ENCODE measurements at places on chromosomes 12 and 14.
A peak's percentile ranks its signal among the peaks of the same experiment; 100 is the strongest.

DNA sequence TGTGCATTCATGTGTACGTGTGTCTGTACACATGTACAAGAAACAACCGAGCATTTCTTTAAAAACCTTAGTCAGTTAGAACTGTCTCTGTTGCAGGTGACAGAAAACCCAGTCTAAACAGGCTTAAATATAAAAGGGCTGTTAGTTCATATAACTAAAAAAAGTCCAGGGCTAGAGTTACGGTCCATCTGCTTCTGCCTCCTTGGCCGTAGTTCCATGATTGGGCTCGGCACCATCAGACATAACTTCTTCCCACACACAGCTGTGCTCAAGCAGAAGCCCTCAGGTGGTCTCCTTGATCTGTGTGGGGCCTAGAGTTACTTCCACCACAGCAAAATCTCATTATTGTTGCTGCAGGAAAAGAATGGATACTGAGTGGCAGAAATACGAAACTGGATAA lies 34.6 kb downstream of the CKB start:
- no peak for DNase-seq

DNA sequence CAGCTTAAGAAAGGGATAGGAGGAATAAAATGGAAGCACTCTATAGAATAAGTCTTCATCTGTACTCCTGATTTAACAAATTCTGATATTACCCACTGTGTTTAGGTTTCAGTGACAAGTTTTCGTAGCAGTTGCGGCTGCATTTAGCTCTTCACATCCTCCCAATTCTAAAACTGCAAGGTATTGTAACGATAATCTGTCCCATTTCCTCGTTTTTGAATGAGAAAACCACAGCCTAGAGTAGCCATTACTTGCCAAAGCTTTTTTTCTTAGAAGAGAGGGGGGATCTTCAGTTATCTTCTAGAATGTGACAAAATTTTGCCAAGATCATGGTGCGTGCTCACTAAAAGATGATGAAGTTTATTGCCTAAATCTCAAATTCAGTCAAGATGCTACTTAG lies 155.8 kb downstream of the PDE3A start:
- no peak for DNase-seq

- peak; percentile 83 for DNase-seq
These were observed 264.3 kb upstream of the FOXN3 start for GRCh38 chr14:89681086-89682018.

- DNase-seq: no peak
These were observed 160.9 kb downstream of the KCNC2 start for GRCh38 chr12:75048767-75049166.

DNA sequence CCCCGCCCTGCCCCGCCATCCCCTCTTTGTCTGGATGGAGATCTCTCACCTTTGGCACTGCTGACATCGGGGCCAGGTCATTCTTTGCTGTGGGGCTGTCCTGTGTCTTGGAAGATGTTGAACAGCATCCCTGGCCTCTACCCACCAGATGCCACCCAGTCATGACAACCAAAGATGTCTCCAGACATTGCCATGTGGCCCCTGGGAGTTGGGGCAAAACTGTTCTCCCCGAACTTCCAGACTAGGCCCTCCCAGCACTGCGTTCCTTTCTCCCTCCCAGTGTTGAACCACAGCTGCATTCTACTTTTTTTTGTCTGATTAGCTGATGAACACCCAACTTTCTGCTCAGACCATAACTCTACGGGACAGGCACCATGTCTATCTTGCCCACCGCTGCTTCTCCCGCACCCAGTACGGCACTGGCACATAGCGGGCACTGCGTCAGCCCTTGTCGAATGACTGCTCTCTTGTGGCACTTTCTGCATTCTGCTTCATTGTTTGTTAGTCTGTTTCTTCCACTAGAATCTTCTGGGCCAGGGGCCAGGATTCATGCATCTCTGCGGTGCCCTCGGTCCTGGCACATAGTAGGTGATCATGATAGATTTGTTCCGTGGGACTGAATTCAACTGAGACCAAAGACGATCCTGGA lies 13.1 kb upstream of the MYL2 start:
- no peak for DNase-seq

- no peak for DNase-seq
These were observed 68.6 kb upstream of the SYT1 start for GRCh38 chr12:78795934-78796445.

DNA sequence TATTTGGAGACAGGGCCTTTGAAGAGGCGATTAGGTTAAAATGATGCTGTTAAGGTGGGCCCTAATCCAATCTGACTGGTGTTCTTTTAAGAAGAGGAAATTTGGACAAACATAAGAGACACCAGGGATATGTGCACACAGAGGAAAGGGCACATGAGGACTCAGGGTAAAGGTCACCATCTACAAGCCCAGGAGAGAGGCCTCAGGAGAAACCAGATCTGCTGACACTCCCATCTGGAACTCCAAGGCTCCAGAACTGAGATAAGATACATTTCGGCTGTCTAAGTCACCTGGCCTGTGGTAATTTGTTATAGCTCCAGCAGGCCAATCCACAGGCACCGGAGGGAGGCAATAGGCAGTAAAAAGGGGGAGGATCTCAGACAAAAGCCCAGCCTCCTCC lies 48.6 kb downstream of the KICS2 start:
- DNase-seq: no peak

- DNase-seq: no peak
These were observed 357.4 kb downstream of the C12orf50 start for GRCh38 chr12:87671757-87672156.

- peak; percentile 49 for DNase-seq
These were observed 3.8 kb downstream of the ENDOU start for GRCh38 chr12:47721431-47721973.

- no peak for DNase-seq
These were observed 19.1 kb downstream of the PGAM5 start for GRCh38 chr12:132729541-132730320.

DNA sequence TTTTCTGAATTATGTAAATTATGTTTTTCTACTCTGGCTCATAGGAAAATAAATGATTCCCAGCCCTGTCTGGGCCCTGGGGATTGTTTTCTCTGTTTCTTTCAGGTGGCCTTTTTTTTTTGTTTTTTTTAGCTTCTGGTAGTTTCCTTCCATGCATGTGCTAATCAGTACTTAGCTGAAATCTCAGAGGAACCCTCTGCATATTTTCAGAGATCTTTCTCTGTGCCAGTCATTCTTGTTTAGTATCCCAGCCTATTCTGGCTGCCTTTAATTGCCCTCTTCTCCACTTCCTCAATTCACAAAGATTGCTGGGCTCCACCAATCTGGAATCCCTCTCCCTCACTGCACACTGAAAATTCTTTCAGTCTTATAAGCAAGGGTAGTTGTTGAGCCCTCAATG lies 46.9 kb downstream of the CNOT2 start:
- DNase-seq: no peak

DNA sequence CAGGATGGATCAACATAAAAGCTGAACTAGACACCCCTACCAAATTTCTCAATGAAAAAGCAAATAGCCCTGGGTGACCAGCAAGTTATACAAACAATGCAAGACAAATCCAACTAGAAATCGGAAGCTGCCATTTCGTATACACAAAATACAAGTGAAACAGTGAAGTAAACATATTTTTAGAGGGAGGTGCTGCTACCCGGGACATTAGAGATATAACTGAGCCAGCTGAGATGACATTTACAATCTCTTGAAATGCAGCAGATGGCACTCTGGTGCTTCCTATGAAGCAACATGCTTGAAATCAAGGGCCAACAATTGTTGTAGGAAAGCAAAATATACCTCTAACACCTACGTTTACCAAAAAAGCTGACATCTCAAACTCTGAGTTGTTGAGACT lies 25.5 kb downstream of the BDKRB1 start:
- no peak for DNase-seq

DNA sequence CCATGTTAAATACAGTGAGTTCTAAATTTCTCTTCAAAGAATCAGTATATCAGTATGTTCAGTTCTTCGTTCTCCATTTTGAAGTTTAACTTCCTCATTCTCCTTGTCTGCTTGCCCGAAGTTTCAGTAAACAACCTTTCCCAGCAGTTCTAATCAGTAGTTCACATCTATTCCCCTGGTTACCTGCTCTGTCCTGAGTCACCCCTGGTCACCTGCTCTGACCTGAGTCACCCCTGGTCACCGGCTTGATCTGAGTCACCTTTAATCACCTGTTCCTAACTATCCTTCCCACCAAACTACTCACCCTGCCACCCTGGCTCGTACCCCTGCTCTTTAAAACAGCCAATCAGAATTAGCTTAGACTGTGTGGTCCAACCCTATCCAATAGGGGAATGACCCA lies 9.4 kb upstream of the OR10G3 start:
- no peak for DNase-seq

GRCh38 chr12:107622001-107622400 lies 63.6 kb upstream of the PWP1 start:
- DNase-seq: peak; percentile 30

- no peak for DNase-seq
These were observed 1970.2 kb upstream of the FLRT2 start for GRCh38 chr14:83559721-83560120.

- no peak for DNase-seq
These were observed 18.9 kb downstream of the FIGNL2 start for GRCh38 chr12:51829641-51830040.

- no peak for DNase-seq
These were observed 54.0 kb upstream of the CDKN3 start for GRCh38 chr14:54342806-54343205.

DNA sequence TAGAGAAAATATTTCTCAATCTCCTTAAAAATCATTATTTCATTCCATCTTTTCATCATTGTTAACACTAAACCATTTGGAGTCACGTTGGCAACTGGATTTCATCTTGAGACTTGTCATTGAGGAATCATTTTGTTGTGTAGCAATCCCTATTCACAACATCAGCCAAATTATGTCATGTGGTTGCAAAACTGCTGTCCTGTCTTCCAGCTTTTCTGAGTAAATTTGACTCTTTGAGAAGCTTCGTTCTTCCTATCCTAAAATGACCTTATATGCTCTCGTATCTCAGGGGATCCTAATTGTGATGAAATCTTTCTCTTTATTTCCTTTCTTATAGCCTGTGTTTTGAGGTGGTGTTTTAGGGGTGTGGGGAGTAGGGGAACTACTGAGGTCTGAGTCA lies 30.6 kb upstream of the KICS2 start:
- no peak for DNase-seq

GRCh38 chr14:51979088-51979709 lies 10.1 kb upstream of the RTRAF start:
- DNase-seq: peak; percentile 90

GRCh38 chr12:75606151-75606550 lies 94.7 kb upstream of the KRR1 start:
- no peak for DNase-seq

DNA sequence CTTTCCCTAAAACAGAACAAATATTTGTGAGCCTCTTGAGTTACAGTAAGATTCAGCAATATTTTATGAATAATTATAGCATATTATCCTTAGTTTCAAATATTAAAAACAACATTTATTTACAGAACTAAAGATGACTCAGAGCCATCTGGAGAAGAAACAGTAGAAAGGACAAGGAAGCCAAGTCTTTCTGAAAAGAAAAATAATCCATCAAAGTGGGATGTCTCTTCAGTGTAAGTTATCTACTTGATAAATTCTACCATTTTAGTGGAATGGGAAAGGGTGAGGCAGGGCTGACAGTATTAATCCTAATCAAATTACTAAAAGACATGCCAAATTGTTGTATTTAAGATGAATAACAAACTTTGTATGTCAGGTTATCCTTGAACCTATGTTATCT lies 88.1 kb downstream of the DNAI7 start:
- DNase-seq: no peak

DNA sequence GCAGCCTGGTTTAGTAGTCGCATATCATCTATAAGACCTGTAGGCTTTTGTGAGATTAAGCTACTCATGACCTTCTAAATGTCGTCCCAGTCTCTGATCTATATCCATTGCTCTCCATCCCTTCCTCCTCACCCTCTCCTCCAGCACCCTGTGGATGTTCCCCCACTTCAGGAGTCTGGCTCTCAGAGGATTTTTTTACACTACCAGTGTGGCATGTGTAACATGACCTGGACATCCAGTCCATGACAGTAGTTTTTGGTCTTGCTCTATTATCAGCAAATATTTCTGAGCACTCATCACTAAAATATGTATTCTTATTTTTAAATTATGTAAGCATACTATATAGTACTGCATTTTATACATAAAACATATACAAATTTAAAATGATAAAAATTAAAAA lies 142.1 kb downstream of the DYRK2 start:
- no peak for DNase-seq

DNA sequence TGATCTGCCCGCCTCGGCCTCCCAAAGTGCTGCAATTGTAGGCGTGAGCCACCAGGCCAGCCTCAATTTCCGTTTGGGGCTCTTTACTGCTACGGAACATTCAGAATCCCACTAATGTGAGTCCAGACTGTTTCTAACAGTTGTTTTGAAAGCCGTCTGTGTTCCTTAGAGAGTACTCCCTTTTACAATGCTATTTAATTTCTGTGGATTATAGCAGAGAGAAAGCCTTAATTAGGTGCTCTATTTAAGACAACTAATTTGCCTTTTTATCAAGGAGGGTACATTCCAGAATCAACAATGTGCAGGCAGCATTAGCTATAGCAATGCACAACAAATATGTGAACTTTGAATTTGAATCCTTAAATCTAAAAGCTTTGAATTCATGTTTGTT lies 2.8 kb upstream of the SAV1 start:
- no peak for DNase-seq

GRCh38 chr12:26845984-26846383 lies 13.0 kb upstream of the ITPR2 start:
- DNase-seq: no peak

- no peak for DNase-seq
These were observed 18.3 kb upstream of the EIF2B2 start for GRCh38 chr14:74984236-74985027.

- DNase-seq: no peak
These were observed 4.2 kb downstream of the ACVR1B start for GRCh38 chr12:51955702-51956101.

GRCh38 chr14:20508367-20508766 lies 3.0 kb downstream of the RNASE10 start:
- DNase-seq: no peak

GRCh38 chr14:24042746-24043145 lies 9.1 kb upstream of the CARMIL3 start:
- no peak for DNase-seq

GRCh38 chr12:70661466-70662161 lies 24.4 kb upstream of the PTPRB start:
- DNase-seq: no peak

DNA sequence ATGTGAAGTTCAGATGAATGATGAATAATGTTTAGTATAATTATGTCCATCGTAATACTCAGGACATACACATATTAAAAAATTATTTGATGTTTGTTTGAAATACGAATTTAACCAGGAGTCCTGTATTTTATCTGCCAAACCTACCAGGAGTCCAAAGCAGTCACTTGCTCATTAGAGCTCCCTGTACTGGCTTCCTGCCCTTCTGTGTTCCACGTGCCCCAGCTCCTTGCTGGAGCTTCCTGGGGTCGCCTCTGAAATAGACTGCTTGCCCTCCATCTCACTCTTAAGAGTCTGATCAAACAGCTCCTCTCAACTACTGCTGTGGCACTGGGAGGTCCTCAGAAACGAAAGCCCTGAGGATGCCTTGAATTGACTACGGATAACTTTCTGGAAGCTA lies 87.3 kb upstream of the DHRS4 start:
- no peak for DNase-seq
